ENCODE measurements at places on chromosomes 3 and 15.

GRCh38 chr15:77251662-77252061 lies 168.2 kb downstream of the PEAK1 start:
- no peak for DNase-seq

- DNase-seq = peak; percentile 75
Measured at GRCh38 chr3:156160647-156161046, 40.3 kb downstream of the KCNAB1 start.

- no peak for DNase-seq
Measured at GRCh38 chr3:197168606-197169005, 129.8 kb downstream of the DLG1 start.

GRCh38 chr15:76439542-76439941 lies 103.0 kb downstream of the ISL2 start:
- no peak for DNase-seq

- DNase-seq = no peak
Measured at GRCh38 chr15:93048426-93048721, 40.6 kb downstream of the RGMA start.
